ENCODE measurements at places on chromosomes 16 and 17.

GRCh38 chr16:20675488-20676267 lies 21.8 kb downstream of the ACSM1 start:
- DNase-seq: no peak

GRCh38 chr16:58456193-58456592 lies 43.8 kb upstream of the NDRG4 start:
- no peak for DNase-seq

- DNase-seq: no peak
Observed at GRCh38 chr16:12417815-12418211, 385.9 kb downstream of the CPPED1 start.

- peak; percentile 82 for DNase-seq
Observed at GRCh38 chr17:75131278-75132017, at the start of gene NT5C. NT5C (minus strand) TSS chr17:75131742; CDS start chr17:75131707, 35 bp downstream.

DNA sequence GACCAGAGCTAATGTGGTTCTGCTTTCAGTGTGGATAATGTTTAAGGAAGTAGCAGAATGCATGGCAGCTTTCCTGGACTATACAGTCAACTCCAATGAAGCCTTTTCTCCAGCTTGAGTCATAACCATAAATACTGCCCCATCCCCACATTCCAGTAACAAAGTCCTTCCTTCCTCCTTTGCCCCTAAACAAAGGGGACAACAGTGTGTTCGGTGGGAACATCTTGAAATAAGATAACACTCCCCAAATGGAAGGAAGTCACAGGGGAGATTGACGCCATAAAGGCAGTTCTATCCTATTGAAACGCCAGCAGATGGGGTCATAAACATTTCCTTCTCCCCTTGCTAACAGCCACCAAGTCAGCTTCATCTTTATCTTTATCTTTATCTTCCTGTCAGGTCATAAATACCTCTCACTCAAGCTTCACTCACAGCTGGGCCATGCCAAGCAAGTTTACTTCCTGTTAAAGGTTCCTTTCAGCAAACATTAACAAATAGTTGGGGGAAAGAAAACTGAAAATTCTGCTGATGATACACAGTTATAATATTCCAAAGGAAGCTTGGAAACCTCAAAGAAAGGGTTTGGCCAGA lies 136.7 kb downstream of the SNX11 start:
- peak; percentile 61 for DNase-seq

GRCh38 chr17:29138971-29139691 lies 41.1 kb downstream of the MYO18A start:
- DNase-seq: no peak

DNA sequence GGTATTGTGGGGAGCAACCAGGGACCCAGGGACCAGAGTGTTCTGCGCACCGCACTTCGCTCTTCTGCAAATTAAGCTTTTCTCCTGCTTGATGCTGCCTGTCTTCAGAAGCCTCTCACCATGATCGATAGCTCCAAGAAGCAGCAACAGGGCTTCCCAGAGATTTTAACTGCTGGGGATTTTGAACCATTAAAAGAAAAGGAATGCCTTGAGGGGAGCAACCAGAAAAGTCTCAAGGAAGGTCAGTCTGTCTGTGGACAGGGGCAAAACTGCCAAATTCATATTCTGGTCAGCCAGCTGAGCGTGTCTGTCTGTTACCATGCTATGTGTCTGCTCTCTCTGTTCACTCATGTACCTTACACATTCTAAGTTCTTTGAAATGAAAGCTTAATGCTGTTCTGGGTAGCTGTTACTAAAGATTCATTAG lies 115.7 kb downstream of the MRTFB start:
- no peak for DNase-seq

DNA sequence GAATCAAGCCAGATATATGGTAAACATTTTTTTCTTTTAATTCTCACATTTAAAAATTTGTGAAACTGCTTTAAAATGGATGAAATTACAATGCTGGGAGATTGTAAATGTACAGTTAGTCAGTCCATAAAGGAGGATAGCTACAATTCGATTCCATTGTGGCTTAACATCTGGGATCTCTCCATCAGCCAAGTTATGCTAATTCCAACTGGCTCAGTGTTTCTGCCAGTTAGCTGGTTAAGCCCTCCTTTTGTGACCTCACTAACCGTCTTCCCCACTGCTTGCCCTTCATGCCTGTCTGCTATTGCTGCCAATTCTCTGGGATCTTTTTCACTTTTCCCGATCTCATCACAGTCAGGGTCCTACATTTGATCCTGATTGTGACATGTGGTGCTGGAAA lies 1347.6 kb downstream of the CDH11 start:
- DNase-seq: no peak

DNA sequence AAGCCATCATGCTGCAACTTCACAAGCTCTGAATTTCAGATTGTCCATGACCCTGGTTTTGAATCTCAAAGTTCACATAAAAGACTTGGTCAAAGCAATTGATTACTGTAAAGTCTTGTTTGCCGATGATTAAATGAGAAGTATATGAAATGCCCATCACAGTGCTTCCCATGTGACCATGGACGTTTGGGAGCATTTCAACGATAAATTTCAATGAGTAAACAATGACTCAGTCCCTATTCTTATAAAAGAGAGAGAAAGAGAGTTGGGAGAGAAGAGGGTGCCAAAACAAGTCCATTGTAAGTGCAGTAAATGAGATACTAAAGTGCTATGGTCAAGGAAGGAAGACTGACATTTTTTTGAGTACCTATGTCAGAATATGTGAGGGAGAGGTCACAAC lies 276.9 kb downstream of the SOX9 start:
- no peak for DNase-seq

DNA sequence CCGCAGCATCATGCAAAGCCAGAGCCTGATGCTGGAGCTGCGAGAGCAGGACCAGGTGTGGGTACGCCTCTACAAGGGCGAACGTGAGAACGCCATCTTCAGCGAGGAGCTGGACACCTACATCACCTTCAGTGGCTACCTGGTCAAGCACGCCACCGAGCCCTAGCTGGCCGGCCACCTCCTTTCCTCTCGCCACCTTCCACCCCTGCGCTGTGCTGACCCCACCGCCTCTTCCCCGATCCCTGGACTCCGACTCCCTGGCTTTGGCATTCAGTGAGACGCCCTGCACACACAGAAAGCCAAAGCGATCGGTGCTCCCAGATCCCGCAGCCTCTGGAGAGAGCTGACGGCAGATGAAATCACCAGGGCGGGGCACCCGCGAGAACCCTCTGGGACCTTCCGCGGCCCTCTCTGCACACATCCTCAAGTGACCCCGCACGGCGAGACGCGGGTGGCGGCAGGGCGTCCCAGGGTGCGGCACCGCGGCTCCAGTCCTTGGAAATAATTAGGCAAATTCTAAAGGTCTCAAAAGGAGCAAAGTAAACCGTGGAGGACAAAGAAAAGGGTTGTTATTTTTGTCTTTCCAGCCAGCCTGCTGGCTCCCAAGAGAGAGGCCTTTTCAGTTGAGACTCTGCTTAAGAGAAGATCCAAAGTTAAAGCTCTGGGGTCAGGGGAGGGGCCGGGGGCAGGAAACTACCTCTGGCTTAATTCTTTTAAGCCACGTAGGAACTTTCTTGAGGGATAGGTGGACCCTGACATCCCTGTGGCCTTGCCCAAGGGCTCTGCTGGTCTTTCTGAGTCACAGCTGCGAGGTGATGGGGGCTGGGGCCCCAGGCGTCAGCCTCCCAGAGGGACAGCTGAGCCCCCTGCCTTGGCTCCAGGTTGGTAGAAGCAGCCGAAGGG lies 24.2 kb downstream of the C1QTNF1 start:
- no peak for DNase-seq

DNA sequence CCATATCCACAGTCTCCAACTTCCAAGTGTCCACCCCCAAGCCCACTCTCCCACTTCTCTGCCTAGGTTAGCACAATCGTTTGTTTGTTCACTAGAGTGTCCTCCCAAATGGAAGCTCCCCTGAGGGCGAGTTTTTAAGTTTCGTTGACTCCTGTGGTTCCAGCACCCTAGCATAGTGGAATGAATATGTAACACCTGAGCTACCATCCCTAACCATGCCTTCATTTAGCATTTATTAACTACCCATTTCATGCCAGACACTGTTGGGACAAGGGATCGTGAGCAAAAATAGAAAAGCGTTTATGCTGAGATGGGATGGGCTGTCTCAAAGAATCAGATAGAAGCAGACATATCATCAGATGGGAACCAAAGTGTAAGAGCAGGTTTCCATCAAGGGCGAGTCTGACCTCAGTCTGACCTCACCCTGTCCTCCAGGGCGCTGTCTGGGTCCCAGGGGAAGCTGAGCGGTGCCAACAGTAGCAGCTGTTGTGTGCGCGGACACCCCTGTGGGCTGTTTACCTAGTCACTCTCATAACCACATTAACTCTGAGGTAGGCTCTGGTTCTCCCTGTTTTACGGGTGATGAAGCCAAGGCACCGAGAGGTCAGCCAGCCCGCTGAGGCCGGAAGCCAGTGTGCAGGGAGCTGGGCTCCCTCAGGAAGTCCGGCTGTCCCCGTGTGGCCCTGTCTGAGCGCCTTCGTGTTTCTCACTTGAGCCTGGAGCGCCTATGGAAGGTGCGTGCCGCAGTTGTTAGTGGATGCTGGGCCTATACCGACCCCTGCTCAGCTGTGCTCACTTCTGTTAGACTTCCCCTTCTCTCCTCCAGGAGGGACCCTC lies 6.2 kb downstream of the CNP start:
- DNase-seq: no peak

- peak; percentile 34 for DNase-seq
Observed at GRCh38 chr17:10229181-10229580, 30.8 kb upstream of the GAS7 start.

DNA sequence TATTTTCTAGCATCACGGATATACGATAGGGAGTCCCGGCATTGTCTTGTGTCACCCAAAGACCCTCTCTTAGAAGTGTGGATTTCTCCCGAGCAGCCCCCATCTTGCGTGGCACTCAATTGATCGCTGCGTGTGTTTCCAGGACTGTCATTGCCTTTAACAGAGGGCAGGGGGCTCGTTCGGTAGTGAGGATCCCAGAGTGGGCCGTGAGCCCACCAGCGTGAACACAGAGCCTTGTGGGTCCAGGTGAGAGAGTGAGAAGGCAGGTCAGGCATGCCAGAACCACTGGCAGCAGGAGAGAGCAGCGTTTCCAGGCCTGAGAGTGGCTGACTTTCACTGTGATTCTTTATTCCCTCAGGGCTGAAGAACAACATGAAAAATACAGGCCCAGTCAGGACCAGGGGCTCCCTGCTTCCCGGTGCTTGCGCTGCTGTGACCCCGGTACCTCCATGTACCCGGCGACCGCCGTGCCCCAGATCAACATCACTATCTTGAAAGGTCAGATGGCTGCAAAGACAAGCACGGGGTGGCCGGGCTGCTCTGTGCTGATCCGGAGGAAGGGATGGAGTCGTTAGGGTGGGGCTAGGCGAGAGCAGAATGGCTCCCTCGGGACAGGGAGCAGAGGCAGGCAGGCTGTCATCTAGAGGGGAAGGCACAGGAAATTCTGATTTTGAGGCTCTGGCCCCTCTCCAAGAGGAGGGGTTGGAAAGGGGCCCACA lies 22.4 kb downstream of the C1QTNF1 start:
- no peak for DNase-seq

GRCh38 chr16:81445966-81446906 lies 1.6 kb downstream of the CMIP start:
- peak; percentile 78 for DNase-seq

- no peak for DNase-seq
Observed at GRCh38 chr17:2700030-2700490, 11.5 kb downstream of the CLUH start.

DNA sequence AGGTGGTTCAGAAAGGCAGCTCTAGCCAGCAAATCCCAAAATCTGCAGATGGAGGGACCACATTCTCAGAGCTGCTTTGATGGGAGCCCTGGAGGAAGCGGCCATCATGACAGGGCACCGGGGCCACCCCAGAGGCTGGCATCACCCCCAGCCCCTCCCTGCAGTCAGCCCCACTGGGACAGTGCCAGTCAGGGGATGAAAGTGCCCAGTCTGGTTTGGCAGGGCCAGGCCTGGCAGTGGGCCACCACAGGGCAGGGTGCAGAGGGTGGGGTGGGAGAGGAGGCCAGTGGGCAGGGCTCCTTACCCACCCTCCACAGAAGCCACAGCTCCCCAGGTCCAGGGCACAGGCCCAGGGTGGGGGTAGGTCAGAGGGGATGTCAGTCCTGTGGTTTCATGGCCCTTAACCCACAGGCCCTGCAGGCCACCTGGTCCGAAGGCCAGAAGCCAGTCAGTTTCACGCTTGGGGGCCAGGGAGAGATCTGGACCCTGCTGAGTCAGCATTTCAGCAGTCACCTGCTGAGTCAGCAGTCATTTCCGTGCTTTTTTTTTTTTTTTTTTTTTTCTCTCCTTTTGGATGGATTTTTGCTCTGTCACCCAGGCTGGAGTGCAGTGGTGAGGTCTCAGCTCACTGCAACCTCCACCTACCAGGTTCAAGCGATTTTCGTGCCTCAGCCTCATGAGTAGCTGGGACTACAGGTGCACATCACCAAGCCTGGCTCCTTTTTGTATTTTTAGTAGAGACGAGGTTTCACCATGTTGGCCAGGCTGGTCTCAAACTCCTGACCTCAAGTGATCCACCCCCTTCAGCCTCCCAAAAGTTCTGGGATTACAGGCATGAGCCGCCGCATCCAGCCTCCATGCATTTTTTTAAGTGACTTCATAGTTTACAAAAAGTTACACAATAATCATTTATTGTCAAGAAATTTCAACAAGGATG lies 10.4 kb downstream of the SLC25A10 start:
- DNase-seq: no peak

- no peak for DNase-seq
Observed at GRCh38 chr16:29975134-29975538, 1.5 kb downstream of the TAOK2 start.

DNA sequence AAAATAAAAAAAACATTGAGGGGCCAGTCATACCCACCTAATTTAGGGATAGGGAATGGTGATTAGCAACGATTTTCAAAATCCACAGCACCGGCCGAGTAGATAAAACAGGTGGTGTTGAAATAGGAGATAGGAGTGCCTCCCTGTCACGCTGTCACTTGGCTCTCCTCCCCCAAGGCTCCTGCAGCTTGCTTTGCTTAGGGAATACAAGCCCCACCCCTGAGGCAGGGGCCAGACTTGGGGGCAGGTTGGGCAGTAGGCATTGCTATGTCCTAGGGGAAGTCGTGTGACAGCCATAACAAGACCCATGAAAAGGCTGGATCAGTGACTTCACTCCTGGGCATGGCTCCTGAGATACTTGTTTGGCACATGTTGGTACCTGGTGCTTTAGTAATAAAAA lies 25.8 kb downstream of the POLR2A start:
- DNase-seq: no peak

Data from fibroblast of skin of right biceps (primary cell).